Vagina (tissue), 2 donors: ENCODE measurements at places on chromosomes 1 and 21. TPM values are rescaled to one million over a fixed set of nuclear protein-coding genes. Genes with fewer than 3 reads are reported as not detected.

DNA sequence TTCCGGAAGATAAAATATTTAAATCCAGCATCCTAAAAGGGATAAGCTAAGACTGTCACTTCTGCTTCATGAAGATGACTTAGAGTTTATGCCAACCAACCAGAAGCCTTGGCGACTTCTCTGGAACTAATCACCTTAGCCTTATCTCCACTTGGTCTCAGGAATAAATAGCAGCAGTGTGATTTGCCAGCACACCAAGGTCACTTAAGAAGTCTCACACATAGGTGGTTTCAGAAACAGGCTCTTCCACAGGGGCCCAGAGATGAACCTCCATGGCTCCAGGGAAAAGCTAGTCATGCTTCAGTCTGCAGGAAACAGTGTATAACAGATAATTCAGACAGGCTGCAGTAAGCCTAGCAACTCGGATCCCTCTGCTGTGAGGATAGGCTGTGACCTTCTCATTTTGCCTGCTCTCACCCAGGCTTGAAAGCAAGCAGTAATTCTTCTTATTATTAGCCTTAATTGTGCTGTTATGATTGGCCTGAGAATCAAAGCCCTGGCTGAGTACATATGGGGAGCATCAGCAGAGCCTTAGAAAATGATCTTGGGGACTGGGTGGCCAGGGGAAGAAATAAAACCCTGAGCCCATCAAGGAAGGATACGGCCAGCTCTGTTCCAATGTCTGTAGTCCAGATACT is 84.7 kb downstream of the WLS start:
- no peak for DNase-seq

DNA sequence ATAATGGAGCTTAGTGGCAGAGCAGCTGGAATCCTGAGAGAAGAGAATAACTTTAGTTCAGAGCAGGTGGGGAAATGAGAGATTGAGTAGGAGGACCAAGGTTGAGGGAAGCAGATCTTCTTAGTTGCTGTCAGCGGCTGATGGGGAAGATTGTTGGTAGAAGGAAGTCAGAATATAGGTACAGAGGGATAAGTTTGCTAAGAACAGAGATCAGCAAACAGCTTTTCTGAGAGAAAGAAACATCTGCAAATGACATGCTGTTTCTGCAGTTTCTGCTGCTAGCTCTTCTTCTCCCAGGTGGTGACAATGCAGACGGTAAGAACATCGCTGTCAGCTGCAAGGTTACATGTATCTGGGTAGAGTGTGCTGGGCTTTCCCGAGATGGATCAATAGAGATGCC is at the start of gene CD1C:
Gene CD1C, plus strand, starts transcription at position 113 of the 400 bp plus-strand sequence. Its CDS starts 142 bp downstream, at position 255.
- DNase-seq = no peak

- no peak for DNase-seq
Observed at GRCh38 chr1:201391651-201392511, 7.2 kb downstream of the LAD1 start.

The FAM151A gene
- total RNA-seq = not detected
